Kidney epithelial cell (primary cell): ENCODE measurements at places on chromosomes 12 and 14.

- DNase-seq, result no peak
Observed at GRCh38 chr12:116803013-116803736, 65.1 kb downstream of the RNFT2 start.

DNA sequence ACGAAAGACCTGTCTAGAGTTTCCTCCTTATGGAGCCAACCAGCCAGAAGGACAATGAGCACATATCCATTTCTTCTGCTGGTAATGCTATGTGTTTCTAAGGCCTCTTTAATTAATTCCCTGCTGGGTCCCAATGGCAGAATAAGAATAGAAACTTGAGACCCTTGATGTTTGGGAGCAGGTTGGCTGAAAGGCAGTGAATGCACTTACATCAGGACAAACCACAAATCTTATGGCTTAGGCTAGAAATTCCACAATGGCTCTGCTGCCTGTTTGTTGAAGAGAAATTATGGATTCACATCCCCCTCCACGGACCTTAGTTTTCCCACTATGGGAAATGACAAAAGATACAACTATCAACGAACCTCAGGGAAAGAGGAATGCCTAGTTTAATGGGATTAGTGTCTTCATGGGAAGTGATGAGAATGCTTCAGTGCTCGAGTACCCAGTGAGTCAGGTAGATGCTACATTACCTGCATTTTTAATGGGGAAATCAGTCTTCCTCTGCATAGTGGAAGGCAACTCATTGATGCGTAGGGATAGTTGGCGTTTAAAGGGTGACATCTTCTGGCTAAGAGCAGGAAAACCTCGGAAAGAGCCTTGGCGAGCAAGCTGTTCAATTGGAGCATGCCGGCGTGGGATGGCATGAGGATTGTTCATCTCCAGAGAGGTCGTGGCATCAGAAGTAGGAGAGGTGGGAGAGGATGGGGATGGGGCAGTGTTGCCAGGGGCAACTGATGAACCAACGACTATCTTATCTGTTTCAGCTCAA, 46.5 kb downstream of the PAPLN start:
- DNase-seq, result no peak

- no peak for DNase-seq
Observed at GRCh38 chr14:99430491-99430890, 50.2 kb downstream of the SETD3 start.

- DNase-seq, result no peak
Observed at GRCh38 chr12:93777254-93777653, 100.1 kb downstream of the CRADD start.

- no peak for DNase-seq
Observed at GRCh38 chr12:112116232-112117060, 7.9 kb upstream of the NAA25 start.
